ENCODE measurements at places on chromosomes 4 and X.

- no peak for DNase-seq
Measured at GRCh38 chr4:16329125-16329796, 103.0 kb upstream of the TAPT1 start.

DNA sequence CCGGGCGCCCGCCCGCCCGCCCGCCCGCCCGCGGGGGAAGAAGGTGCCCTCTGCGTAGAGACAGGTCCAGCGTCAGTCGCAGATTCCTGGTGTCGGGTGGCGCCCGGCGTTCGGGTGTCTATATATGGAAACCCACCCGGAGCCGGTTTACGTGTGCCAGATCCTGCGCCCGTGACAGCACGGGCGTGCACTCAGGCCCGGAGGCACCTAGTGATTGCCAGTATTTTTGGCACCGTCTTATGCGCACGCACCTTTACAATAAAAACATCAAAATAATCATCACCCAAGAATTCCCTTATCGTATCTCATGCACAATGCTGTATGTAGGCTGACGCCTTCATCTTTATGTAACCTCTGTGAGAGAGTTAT, 519 bp downstream of the SLC25A4 start:
- DNase-seq = peak; percentile 56

GRCh38 chr4:74408639-74409038, 36.3 kb upstream of the AREG start:
- DNase-seq = no peak

- peak; percentile 83 for DNase-seq
Measured at GRCh38 chr4:41212616-41213203, 1.6 kb downstream of the APBB2 start.

- DNase-seq = no peak
Measured at GRCh38 chr4:82850684-82851083, 40.3 kb downstream of the SEC31A start.

GRCh38 chrX:5916945-5917344, 311.7 kb downstream of the NLGN4X start:
- DNase-seq = peak; percentile 28
